ENCODE measurements at places on chromosomes 13 and 19.
A peak's percentile ranks its signal among the peaks of the same experiment; 100 is the strongest.

GRCh38 chr13:36917311-36917710, 2.7 kb downstream of the SMAD9 start:
- DNase-seq = no peak

DNA sequence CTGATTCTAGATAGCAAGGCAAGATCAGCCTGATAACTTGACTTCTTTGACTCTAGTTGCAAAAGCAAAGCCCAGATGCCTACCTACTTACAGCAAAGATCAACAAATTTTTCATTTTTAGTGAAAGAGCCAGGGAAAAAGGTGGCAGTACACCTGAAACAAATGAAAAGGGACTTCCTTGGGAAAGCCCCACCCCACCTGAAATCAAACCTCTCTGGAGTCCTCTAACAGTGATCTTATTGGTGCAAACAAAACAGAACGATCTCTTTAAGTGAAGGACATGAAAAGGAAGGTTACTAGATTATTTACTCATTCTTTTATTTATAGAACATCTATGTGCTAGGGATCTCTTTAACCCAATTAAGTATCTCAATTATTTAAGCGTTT, 507 bp upstream of the LCP1 start:
- peak; percentile 65 for DNase-seq

DNA sequence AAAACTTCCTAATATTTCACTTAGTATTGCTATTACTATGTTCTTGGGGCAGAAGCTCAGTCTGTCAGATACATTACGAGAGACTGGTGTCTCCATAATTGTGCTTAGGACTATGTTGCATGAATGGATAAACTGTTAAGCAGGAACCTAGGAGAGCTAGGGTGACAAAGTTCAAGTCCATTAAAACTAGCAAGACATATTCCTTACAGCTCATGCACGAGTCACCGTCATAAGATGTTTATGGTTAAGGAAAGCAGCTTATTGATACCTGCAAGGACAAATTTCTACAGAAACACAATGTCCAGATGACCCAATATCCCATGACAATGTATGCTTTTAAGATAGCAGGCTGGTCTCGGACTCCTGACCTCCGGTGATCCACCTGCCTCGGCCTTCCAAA, 5.7 kb upstream of the ZNF813 start:
- DNase-seq = no peak

- no peak for DNase-seq
Observed at GRCh38 chr13:95642999-95643398, 1.5 kb downstream of the DZIP1 start.

- DNase-seq = no peak
Observed at GRCh38 chr13:113123226-113124201, 915 bp downstream of the F10 start.

GRCh38 chr19:55254625-55254977, 4.2 kb downstream of the PPP6R1 start:
- DNase-seq = no peak

GRCh38 chr13:30313311-30313710, 6.0 kb upstream of the KATNAL1 start:
- peak; percentile 19 for DNase-seq

GRCh38 chr19:45297674-45298073, 25.0 kb downstream of the CKM start:
- no peak for DNase-seq

DNA sequence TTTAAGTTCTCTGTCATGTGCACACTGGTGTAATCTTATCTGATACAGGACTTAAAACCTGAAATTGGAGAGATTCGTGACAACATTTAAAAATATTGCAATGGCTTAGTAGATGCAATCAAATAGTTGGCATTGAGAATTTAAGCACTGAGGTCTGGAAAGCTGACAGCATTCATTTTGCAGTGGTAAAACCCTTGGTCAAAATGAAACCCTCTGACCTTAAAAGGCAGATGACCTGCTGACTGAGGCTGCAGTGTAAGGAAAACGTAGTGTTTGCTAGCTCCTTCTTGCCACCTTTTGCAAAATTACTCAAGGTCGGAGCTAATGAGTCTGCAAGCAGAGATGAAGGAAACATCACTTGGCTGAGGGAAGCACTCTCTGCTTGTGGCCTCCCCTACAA, 150.6 kb downstream of the KCTD12 start:
- DNase-seq = peak; percentile 61

DNA sequence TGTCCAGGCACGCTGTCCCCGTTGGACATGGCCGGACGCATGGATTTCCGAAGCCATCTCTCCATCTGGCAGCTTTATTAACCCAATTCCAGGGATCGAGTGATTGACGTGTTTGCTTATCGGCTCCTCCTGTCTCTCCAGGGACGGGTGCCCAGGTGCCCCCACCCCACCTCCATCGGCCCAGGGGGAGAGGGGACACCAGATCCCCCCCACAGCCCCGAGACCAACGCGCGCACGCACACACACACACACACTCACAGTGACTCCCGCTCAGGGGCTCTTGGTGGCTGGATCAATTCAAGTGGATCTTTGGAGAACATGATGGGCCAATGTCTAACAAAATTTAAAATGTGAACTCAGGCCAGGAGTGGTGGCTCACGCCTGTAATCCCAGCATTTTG, 23.1 kb upstream of the ONECUT3 start:
- no peak for DNase-seq

DNA sequence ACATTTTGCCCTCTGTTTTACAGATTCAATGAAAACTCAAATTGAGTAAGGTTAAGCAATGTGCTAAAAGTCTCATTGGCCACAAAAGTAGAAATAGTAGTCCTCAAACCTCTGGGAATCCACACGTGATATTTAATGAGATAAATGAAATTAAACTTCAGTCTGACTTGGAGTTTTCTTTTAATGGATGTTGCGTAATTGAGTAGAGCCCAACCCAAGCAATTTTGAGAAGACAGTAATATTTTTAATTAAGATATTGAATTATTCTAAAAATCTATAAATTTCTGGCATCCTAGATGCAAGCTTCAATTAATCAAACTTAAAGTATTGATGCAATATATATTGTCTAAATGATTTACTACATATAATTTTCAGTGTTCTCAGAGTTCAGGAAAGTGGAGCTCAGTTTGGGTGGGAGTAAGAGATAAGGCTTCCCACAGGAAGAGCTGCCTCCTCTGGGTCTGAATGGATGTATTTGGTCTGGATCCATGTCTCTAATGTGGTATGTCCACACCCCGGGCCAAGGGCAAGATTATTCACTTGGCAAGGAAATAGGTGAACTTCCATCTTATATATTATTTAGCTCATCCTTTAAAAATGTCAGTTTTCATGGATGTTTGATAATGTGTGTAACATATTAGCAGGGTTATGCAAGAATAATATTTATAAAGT, 6.9 kb downstream of the MBNL2 start:
- DNase-seq = no peak

GRCh38 chr13:112244061-112244460, 132.1 kb upstream of the SPACA7 start:
- DNase-seq = no peak

DNA sequence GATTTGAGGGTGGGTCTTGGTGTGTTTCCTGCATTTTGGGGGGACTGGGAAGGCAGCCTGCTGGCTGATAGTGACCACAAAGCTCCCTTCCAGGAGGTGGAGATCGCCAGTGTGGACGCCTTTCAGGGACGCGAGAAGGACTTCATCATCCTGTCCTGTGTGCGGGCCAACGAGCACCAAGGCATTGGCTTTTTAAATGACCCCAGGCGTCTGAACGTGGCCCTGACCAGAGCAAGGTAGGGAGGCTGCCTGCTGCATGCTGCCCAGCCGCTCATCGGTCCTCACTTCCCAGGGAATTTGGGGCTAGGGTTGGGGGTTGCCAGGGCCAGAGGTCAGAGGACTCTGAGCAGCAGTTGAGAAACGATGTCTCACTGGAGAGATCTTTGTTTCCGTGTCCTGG, 30.2 kb downstream of the UPF1 start:
- DNase-seq = no peak

DNA sequence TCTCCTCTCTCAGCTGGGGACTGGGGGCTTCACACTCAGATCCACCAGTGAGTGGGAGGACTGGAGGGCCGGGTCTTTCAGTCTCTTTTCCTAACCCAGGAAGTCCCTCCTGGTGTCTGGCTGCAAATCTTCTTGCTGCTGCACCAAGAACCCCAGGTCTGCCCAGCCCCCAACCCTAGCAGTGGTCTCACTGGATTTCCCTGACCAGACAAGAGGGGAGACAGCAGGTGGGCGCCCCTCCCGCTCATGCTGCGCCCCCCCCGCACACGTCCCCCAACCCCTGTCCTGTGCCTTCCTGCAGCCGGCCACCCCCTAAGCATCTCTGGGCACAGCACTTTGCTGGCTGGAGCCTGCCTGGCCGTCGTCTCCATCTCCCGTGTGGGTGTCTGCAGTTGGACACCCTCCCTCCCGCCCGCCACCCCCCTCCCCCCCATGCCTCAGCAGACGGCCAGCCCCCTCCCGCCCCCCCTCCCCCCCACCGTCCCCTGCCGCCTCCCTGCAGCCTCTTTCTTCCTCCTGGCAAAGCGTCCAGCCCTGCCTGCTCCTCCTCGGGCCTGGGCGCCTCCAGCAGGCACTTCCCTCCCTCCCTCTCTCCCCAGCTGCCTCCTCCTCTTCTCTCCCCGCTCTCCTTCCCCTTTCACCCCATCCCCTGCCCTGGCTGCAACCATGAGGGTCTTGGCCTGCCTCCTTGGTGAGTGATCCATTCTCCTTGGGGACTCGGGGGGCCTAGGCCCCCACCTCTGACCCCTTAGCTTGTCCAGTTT, at the start of gene SSC5D:
TSS of gene SSC5D (plus strand) at position 513 of the 764 bp plus-strand sequence. CDS start at position 667, 154 bp downstream.
- no peak for DNase-seq

DNA sequence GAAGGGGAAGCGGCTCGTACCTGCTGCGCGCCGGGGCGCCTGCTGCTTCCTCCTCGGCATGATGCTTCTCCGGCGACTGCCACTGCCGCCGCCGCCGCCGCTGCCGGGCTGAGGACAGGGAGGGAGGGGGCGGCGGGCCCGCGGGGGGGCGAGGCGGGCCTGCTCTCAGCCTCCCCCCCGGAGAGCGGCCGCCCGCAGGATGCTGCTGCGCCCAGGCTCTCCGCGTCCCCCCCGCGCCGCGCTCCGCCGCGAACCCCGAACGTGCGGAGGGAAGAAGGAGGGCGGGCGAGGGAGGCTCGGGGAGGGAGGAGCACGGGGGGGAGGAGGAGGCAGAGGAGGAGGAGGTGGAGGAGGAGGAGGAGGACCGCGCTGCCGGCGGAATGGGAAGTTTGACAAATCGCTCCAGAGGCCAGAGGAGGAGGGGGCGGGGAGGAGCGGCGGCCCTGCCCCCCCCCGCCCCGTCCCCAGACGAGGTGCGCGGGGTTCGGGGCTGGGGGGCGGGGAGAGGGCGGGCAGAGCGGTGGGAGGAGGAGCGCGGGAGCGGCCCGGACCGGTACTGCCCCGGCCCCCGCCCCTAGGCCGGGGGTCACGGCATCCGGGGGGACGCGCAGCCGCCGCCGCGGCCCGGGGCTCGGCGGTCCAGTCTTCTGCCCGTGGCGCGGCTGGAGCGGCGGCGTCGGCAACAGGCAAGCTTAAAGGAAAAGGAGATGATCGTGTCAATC, at the start of gene TSHZ3:
TSS of gene TSHZ3 (minus strand) at position 277 of the 722 bp plus-strand sequence. CDS start at position 60, 217 bp downstream.
- no peak for DNase-seq

GRCh38 chr19:5495792-5496191, 40.6 kb downstream of the ZNRF4 start:
- no peak for DNase-seq

DNA sequence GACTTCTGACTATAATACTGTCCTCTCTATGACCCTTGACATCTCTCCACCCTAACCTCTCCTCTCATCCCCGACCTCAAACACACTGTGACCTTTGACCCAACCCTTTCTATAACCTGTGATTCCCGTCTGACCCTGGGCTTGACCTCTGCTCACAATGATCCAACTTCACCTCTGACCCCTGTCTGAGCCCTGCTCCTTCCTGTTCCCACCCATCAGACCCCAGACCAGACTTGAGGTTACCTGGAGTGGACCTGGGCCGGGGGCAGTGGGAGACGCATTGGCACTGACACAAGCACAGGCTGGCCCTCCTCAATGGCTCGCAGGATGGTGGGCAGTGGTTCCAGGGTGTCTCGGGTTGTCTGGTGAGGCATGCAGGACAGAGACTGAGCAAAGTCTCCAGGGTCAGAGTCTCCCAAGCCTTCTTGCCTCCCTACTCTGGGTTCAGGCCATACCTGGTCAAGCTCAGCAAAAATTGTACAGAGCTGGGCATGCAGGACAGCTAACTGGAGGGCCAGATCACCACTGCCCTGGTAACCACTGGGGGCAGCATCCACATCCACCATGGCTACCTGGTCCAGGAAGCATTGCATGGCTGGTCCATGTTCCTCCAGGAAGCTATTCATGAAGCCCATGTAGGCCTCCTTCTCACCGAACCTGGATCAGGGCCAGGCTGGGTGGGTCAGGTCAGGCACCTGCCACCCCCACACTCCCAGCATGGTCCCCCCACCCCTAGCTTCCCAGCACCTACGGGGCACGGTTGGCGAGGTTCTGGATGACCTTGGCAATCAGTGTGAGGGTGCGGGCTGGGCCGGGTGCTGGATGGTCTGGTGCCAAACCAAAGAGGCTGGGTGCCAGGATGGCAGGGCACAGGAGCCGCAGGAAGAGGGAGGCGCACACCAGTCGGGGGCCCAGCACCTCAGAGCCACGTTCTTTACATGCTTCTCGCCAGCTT, 4.4 kb upstream of the WIZ start:
- no peak for DNase-seq

GRCh38 chr19:10788146-10788545, 47.9 kb downstream of the TMED1 start:
- no peak for DNase-seq

DNA sequence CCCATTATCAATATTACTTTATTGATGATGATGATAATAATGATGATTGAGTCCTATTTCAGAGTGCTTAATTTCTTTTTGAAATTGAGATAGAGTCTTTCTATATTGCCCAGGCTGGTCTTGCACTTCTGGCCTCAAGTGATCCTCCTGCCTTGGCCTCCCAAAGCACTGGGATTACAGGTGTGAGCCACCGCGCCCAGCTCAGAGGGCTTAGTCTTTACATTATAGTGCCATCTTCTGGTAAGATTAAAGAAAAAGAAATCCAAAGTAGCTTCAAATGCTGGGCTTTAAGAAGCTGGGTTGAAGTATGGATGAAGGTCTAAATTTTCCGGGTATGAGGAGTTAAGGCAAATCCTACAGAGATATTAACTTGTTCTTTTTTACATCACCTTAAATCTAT, 3.4 kb upstream of the ZNF333 start:
- DNase-seq = peak; percentile 66

DNA sequence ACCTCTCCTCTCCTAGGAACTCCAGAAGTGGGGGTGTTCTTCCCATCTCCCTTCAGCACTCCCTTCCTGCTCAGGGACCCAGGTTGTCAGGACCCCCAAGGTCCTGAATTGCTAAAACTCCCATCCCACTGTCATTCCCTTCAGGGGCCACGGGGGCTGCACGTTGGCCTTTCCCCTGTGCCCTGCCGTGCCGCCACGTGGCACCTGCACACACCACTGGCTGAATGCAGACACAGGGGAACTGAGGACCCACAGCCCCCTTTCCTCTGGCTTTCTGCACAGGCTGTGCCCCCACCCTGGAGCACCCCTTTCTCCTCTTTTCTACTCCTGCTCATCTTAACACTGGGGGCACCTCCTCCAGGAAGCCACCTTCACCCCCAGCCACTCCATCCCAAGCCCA, 9.0 kb downstream of the SHANK1 start:
- no peak for DNase-seq
